ENCODE measurements at places on chromosomes 2 and 18.

DNA sequence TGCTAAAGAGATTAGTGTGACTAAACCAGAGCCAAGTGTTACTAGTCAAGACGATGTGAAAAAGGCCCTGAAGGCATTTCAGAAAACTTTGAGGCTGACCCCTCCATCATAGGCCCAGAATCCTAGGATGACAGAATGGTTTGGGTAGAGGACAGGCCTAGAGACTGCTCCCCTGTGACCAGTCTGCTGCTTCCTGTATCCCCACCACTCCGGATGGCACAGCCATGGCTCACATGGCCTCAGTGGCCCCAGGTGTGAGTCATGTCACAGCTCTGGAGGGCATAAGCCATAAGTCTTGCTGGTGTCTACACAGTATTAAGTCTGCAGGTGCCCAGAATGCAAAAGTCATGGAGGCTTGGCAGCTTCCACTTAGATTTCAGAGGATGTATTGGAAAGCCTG lies 12.4 kb upstream of the STAT1 start:
- no peak for DNase-seq

- DNase-seq, result peak; percentile 71
These were observed 17.3 kb upstream of the ANXA4 start for GRCh38 chr2:69724540-69725159.

GRCh38 chr2:6421138-6421730 lies 444.5 kb downstream of the CMPK2 start:
- DNase-seq, result no peak

DNA sequence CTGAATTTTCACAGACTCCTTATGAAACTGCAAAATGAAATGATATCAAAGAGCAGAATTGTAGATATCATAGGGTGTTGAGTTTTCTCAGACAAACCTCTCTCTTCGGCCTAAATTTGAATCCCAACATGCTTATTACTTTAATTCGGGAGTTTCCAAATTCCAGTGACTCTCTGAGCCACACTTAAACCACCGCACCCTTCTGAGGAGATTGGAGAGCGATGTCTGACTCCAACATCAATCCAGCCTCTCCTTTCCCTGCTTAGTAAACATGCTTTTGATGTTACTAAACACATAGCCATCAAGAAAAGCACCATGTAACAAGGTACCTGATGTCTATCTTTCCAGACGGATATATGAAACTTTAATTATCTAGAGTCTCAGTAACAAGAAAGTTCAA lies 103.1 kb upstream of the ARHGAP28 start:
- DNase-seq, result no peak

DNA sequence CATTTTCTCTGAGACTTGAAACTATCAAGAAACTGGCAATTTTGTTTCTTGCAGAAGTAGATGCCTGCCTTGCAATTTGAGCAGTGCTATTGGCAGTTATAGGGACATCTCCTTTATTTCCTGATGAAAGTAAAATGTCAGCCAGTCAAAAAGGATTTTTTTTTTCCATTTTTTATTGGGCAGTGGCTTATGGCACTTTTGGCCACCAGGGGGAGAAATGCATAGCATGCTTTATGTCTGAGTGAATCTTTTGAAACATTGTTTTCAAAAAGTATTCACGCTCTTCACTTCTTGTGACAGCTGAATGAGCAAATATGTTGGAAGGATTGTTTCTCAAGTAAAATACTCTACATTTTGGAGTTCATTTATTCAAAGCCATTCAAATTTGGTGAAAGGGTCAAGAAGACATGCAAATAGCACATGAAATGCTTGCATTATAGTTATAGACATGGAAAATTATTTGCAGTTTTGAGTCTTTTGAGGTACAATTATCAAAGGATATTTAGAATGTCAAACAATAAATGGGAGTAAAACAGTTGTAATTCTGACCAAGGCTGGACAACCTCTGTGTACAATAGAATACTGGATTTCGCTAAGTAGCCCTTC lies 491.0 kb downstream of the CDH2 start:
- no peak for DNase-seq

GRCh38 chr18:9619056-9619455 lies 4.7 kb upstream of the PPP4R1 start:
- DNase-seq, result no peak

- no peak for DNase-seq
These were observed 2.5 kb upstream of the ADCY3 start for GRCh38 chr2:24922556-24922955.

GRCh38 chr2:142075826-142076225 lies 55.0 kb downstream of the LRP1B start:
- DNase-seq, result no peak

DNA sequence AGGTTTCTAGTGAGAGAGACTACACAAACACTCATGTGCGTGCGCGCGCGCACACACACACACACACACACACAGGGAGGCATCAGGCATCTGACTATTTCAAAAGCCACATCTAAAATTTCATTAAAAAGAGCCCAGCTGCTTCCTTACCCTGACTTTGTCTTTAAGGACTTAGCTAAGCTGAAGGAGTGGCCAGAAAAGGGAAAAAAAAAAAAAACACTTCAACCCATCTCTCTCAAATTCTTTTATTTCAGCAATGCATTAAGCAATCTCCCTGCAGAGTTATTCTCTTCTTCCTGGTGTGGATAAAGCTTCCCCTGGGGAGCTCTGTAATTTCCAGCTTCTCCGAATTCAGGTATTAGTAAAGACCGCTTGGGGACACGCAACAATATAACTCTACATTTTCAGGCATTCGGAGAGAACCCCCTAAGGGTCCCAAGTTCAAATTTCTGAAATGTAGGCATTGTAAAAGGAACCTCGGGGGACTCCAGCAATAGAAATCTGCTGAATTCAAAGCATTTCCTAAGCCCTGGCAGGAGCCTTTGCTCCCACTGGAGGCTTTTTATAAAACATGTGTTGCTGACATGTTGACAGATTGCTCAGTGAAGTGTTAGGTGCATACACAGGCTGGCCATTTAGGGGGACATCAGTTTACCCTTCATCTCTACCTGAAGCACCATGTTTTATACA lies 67.0 kb downstream of the ZNF521 start:
- no peak for DNase-seq

Data from CD8-positive, alpha-beta memory T cell (primary cell).